ENCODE measurements at places on chromosomes 12 and 14. TPM values are rescaled to one million over a fixed set of nuclear protein-coding genes. Genes with fewer than 3 reads are reported as not detected.
A peak's percentile ranks its signal among the peaks of the same experiment; 100 is the strongest.

DNA sequence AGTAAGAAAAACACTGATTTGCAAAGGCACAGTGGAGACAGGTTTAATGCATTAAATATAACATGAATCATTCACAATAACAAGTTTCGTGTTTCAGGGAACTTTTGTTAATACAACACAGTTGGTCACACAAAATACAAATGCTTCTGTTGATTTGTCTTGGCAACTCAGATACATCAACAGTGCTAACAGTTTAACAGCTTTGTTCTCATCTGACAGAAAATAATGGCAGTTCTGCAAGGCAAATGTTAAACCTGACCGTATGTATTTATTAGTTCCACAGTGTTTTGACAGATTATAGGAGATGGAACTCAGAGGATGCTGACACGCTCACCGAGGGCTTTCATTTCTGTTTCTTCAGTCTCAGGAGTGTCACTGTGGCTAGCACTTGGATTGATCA, 350.7 kb downstream of the PRKD1 start:
- peak; percentile 42 for DNase-seq
- H3K4me3 ChIP-seq: no peak overlapping the region
- peaks cover 2% of the 10 kb centered on the region for H3K36me3 ChIP-seq
- no peaks in the 10 kb centered on the region for H3K27me3 ChIP-seq

DNA sequence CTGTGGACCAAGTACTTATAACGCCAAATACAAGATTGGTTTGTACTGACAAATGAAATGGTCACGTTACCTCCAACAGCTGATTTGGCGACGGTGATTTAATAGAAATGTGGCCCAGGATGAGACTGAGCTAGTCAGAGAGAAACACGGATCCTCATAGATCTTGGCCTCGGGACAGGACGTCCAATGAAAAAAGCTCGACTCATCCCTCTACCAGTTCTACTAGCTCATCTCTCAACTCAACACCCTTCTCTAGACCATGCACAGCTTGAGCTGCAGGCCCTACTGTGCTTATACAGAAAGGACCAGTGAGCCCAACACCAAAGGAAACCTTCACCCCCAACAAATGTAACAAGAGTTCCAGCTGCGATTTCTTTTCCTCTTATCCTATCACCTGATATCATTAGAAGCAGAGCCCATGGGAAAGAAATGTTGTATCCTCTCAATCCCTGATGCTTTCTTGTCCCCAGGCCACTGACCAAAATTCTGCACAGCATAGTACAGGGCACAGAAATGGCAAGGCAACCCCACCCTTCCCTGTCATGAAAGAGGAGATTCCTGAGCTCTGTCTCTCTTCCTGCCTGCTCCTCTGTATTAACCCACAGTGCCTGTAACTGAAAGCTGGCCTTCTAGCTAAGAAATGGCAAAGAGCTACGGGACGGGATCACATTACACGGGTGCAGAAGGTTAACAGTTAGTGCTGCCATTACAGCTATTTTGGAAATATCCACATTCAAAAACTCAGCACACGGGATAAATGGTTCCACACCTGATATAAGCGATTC, 39.2 kb downstream of the DICER1 start:
- no peaks in the 10 kb centered on the region for H3K4me1 ChIP-seq
- no peaks in the 10 kb centered on the region for H3K27me3 ChIP-seq
- DNase-seq: peak; percentile 8
- H3K27ac ChIP-seq: no peak overlapping the region
- peaks cover 11% of the 10 kb centered on the region for H3K36me3 ChIP-seq
- no peak overlapping the region for H3K4me3 ChIP-seq

GRCh38 chr12:118428643-118429042, 52.3 kb downstream of the SUDS3 start:
- no peaks in the 10 kb centered on the region for H3K27me3 ChIP-seq
- no peaks in the 10 kb centered on the region for H3K4me1 ChIP-seq
- H3K27ac ChIP-seq: no peak overlapping the region
- H3K4me3 ChIP-seq: no peak overlapping the region

INHBC gene
- polyA plus RNA-seq: 0.06 TPM

- H3K27ac ChIP-seq: no peak overlapping the region
- H3K4me3 ChIP-seq: no peak overlapping the region
- peaks cover 3% of the 10 kb centered on the region for H3K27me3 ChIP-seq
- DNase-seq: no peak
- H3K36me3 ChIP-seq: no peaks in the 10 kb centered on the region
Observed at GRCh38 chr12:9387450-9387849, 179.3 kb upstream of the PZP start.

DNA sequence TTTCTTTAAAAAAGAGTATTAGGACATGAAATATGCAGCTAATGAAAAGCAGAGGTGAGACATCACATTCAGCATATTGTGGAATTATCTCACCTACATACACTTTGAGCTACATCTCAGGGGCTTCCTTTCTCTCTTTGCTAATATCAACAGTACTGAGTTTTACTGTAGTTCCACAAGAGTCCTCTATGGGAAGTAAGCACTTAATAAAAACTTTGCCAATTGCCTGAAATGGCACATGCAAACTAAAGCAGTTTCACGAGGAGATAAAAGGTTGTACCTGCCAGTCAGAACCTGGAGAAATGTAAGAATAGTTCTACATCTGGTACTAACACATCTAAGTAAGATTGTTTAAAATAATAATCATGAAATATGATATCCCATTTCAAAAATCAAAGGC, 73.5 kb upstream of the GPHB5 start:
- H3K27ac ChIP-seq: no peak overlapping the region
- H3K4me3 ChIP-seq: no peak overlapping the region
- no peak for DNase-seq
